ENCODE measurements at places on chromosomes 1 and 21. TPM values are rescaled to one million over a fixed set of nuclear protein-coding genes. Genes with fewer than 3 reads are reported as not detected.

The SPATA45 gene
- total RNA-seq = not detected

The MYOG gene
- not detected for total RNA-seq

The RUSC1 gene
- total RNA-seq = 51.7 TPM

The GCSAML gene
- total RNA-seq = not detected

The FAM151A gene
- total RNA-seq = 0.26 TPM

The RIPPLY3 gene
- total RNA-seq = 0.39 TPM

All from A549 treated with AZD2906 at 1 μM for 4 hours (cell line).